ENCODE measurements at places on chromosomes 6 and 20.

GRCh38 chr6:169723200-169723909 is 945 bp downstream of the PHF10 start:
- DNase-seq, result peak; percentile 77

GRCh38 chr6:131937226-131937625 is 13.9 kb downstream of the CCN2 start:
- no peak for DNase-seq

DNA sequence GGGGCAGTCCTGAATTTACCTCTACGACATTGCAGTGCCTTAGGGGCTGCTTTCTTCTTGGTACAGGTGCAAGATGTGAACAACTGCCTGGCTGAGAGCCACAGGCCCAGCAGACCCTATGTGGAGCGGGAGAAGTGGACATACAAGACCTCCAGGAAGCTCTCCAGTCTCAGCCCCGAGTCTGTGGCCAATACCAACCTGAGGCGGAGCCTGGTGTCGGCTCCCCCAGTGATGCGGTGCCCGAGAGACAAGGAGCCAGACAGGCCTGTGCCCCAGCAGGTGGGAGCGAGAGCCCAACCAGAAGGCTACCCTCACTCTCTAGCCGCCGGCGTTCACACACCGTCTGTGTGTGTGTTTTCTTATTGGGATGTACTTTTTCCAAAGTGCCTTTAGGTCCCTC is 59.6 kb downstream of the EFCAB8 start:
- DNase-seq, result peak; percentile 47

GRCh38 chr20:12969071-12969669 is 39.6 kb upstream of the SPTLC3 start:
- DNase-seq, result no peak

DNA sequence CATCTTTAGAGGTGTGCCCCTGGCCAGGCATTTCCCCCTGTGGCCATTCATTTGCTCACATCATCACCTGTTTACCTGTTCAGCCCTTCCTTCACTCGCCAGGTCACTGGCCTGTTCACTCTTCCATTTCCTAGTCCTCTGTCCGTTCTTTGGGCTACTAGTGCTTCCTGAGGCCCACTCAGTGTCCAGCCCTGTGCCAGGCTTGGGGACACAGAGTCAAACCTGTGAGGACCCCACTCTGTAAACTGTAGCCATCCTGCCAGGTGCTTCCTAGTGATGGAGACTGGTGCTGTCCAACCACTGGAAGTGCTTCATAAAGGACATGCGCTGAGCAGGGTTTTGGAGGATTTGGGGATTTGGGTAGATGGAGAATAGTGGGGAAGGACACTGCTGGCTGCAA is 3.5 kb downstream of the DLGAP4 start:
- peak; percentile 45 for DNase-seq

DNA sequence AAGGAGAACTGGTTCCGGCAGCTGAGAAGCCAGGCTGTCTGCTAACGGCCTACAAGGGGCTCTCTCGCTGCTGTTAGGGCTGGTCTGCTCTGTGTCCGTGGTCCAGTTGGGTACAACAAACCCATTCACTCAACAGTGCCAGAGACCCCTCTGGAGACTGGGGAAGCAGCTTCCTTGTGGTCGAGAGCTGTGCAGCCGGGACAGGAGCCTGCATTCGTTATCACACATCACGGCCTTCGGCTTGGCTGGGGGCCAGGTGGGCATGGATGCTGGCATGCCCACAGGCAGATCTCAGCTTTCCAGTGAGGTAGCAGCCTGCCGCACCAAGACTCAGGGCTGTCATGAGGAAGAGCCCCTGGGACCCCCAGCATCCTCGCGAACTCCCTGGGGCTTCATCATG is 124.7 kb downstream of the PREX1 start:
- DNase-seq, result no peak

DNA sequence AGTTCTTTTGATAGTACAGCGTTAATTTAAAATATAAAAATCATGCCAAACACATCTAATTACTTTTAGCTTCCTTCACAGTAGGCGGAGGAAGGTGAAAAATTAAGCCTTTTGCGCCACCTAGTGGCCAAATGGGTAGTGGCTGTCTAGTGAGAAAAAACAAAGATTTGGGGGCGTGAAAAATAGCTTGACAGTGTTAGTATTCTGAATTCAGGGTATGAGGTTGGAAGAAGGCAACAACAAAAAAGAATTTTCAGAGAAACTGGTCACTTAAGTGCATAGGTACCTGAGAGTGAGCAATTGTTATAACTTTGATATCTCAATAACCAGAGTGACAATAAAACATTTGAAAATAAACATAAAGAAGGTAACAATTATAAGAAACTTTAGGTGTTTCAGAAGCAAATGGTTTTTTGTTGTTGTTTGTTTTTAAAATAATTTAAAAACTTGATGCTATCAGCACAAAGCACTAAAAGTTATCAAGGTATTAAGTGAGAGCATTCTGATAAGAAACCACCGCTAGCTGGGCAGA is 14.3 kb downstream of the PSMB9 start:
- peak; percentile 73 for DNase-seq

GRCh38 chr6:4474810-4475209 is 301.4 kb upstream of the CDYL start:
- DNase-seq, result peak; percentile 29

- DNase-seq, result no peak
These were observed 74.6 kb downstream of the KIF16B start for GRCh38 chr20:16498526-16499253.

DNA sequence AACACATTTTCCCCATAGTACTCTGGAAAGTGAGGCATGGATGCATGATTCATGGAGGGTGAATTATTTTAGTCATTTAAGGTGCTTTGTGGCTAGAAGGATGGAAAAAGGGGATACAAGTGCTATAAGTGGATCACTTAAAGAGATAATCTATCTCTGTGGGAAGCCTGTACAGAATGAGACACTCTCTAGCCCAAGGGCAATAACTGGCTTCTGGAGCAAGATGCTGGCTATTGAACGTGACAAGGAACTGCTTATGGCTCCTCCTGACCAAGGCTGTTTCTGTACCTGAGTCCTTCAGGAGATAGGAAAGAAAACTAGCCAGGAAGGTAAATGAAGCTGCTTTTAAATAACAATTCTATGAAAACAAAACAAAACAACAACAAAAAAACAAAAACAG is 590.7 kb downstream of the EYS start:
- peak; percentile 59 for DNase-seq

DNA sequence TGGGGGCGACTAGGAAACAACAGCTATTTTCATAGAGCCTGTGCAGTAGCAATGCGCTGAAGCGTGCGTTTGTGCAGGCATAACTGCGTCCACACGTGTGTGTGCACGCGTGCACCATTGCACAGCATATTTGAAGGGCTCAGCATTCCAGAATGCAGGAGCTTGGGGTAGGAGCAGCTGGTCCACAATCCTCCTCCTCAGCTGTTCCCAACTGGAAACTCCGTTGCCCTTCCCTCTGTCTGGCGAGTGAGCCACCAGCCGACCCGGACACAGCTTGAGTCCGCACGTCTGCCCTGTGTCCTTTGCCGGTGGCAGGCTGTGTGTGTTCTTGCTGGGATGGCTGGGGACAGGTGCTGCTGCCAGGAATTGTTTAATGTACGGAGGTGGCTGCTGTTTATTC is 110.2 kb downstream of the SASH1 start:
- DNase-seq, result no peak

DNA sequence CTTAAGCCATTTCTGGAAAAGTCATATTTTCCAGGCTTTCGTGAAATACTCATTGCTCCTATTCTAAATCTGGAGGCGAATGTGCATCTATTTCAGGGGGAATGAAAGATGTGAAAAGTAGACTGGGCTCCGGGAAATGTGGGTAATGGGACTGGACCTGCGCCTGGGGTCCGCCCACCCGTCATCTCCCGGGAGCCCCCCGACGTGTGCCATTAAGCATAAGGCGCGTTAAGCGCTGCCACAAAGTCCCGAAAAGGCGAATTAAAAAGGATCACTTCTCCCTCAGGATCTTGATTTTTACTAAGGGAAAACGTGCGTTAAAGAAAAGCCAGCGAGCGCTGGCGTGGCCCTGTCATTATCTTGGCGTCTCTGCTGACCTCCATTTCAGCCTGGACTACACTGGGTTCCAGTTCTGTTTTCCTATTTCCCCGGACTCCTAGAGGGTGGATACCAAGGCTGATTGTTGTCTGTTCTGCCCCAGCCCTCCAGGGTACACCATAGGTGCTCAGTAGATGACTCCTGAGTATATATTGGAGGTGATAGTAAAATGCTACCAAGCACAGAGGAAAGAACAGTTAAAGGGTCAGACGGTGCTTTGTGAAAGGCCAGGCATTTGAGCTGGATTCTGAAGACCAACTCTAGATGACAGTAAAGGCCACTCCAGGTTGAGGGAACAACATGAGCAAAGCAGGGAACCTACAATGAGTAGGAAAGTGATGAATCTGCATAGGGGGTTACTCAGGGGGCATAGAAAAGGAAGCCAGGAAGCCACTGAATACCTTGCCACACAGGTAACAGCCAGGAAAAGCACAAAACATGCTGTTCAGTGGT is 89.2 kb upstream of the ARID1B start:
- peak; percentile 77 for DNase-seq
